A549 treated with dexamethasone at 1 μM for 4 hours (cell line): ENCODE measurements at places on chromosomes 5 and 9. TPM values are rescaled to one million over a fixed set of nuclear protein-coding genes. Genes with fewer than 3 reads are reported as not detected.

SCGB3A2 gene
- total RNA-seq, result not detected in 5 replicates

PCDHGA1 gene
- 0.22 to 0.32 TPM (median 0.26 TPM) in 5 replicates for total RNA-seq

CDH6 gene
- 0.05 to 0.13 TPM (median 0.07 TPM) in 5 replicates for total RNA-seq

C8G gene
- total RNA-seq, result 0.42 to 1.4 TPM (median 1.0 TPM) in 5 replicates

CCDC192 gene
- total RNA-seq, result not detected in 5 replicates
